ENCODE measurements at places on chromosomes 16 and 17. TPM values are rescaled to one million over a fixed set of nuclear protein-coding genes. Genes with fewer than 3 reads are reported as not detected.

Gene NPTX1
- total RNA-seq: 0.21 TPM

Gene RBFOX1
- not detected for total RNA-seq

Gene CBX2
- total RNA-seq: 8.3 TPM

Gene MYCBPAP
- total RNA-seq: 1.0 TPM

Gene TAF15
- 284 TPM for total RNA-seq

DNA sequence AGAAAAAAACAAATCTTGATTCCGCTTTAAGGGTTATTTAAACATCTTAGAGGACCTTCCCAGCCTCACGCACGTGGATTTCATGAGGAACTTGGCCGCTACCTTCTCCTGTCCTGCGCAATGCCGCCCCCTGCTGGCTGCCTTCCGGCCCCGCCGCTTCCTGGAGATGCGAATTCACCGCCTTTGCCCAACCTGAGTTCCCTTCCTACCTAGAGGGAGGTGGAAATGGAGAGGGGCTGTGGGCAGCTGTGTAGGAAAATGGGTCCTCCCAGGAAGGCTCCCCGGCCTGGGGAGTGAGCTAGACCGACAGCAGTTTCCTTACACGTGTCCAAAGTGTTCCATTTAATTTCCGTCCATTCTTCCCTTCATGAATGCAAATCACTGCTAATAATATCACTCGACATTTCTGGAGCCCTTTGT is 1.0 kb upstream of the ABCC12 start:
- H3K27ac ChIP-seq: no peak overlapping the region
- peak; percentile 94 for DNase-seq
- H3K27me3 ChIP-seq: no peaks in the 10 kb centered on the region
- H3K4me3 ChIP-seq: no peak overlapping the region

DNA sequence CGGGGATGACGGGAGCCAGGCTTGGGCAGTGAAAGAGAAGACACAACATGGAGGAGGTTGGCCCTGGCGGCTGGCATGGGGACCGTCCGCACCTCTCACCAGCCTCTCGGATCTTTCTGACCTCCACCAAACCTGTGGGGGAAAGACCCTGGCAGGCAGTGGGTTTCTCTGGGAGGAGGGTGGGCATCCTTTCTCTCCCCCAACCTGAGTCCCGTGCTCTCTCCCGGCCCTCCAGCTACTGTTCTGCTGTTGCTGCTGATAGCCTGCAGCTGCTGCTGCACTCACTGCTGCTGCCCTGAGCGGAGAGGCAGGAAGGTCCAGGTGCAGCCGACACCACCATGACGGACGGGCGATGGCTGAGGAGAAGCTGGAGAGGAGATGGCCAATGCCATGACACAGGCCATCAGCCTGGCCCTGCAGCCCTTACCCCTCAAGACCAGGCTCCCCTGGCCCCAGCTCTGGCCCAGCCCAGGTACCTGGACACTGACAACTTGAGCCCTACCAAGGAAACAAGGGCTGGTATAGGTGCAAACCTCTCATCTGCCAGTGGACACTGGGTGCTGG is 7.4 kb downstream of the SMIM5 start:
- DNase-seq: no peak
- no peak overlapping the region for H3K27ac ChIP-seq
- H3K4me1 ChIP-seq: peaks cover 50% of the 10 kb centered on the region
- H3K36me3 ChIP-seq: peaks cover 54% of the 10 kb centered on the region
- peak overlapping the region; percentile 53 for H3K4me3 ChIP-seq
- H3K27me3 ChIP-seq: no peaks in the 10 kb centered on the region

GRCh38 chr17:29617481-29618271 is 5.0 kb downstream of the CORO6 start:
- H3K4me1 ChIP-seq: peaks cover 14% of the 10 kb centered on the region
- H3K4me3 ChIP-seq: peak overlapping the region; percentile 81
- peaks cover 17% of the 10 kb centered on the region for H3K36me3 ChIP-seq

DNA sequence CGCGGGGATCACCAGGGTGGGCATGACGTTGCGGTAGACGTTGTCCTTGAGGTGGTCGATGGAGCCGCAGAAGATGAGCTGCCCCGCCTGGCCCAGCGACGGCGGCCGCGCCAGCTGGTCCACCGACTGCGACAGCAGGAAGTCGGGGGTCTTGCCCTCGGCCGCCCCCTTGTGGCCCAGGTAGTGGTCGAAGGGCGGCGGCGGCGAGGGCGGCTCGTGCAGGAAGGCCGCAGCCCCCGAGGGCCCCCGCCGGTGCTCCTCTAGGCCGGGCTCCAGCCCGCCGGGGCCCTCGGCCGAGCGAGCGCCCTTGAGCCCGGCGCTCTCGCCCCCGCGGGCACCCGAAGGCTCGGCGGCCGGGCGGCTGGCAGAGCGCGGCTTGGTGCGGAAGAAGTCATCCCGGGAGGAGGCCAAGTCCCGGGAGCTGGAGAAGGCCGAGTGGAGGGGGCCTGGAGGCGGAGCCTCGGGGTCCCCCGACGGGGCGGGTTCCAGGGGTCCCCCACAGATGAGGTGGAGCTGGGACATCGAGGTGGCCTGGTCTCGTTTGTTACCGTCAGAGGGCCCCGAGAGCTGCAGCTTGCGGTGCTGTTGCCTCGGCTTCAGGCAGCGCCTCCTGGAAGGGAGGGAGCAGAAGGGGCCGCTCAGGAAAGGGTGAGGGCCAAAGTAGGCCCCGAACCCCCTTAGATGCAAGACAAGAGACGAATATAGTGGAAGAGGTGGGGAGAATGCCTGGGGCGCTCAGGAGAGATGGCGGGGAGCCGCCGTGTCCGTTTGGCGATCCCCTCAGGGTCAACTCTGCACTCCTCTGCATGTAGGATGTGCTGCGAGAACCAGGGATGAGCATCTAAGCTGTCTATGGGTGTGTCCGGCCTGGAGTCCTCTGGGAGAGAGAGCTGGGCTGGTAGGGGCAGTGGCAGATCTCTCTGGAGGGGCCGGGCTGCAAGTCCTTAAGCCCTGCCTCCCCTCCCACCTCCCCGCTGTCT is 8.8 kb downstream of the FAM171A2 start:
- no peak for DNase-seq
- H3K4me1 ChIP-seq: peaks cover under 1% of the 10 kb centered on the region
- H3K27ac ChIP-seq: no peak overlapping the region
- H3K4me3 ChIP-seq: peak overlapping the region; percentile 32

Data from Calu3 (cell line).